Left renal cortex interstitium (tissue), 4 donors: ENCODE measurements at places on chromosomes 2 and 18. TPM values are rescaled to one million over a fixed set of nuclear protein-coding genes. Genes with fewer than 3 reads are reported as not detected.

GRCh38 chr2:177799531-177799930 lies 273.0 kb downstream of the PDE11A start:
- DNase-seq = no peak

- no peak for DNase-seq
Measured at GRCh38 chr2:188449561-188449960, 157.9 kb downstream of the GULP1 start.

- DNase-seq = no peak
Measured at GRCh38 chr2:174449033-174449432, 37.8 kb downstream of the GPR155 start.

DNA sequence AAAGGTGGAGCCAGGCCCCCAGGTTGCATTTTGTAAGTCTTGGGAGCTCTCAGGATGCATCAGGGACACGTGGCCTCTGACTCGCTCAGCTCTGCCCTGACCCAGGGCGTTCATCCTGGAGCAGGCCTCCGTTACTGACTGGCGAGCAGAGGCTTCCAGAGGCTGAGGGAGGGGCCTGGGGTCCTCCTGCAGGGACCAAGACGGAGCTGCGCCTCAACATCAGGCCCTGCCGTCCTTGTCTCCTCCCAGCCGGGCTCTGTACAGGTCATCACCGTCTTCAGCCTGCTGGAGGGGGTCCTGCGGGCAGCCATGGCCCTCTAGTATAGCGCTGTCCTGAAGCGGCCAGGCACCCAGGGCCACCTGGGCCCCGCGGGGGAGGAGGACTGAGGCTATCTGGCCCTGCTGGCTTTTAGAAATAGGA lies 10.2 kb upstream of the ALPP start:
- no peak for DNase-seq

DNA sequence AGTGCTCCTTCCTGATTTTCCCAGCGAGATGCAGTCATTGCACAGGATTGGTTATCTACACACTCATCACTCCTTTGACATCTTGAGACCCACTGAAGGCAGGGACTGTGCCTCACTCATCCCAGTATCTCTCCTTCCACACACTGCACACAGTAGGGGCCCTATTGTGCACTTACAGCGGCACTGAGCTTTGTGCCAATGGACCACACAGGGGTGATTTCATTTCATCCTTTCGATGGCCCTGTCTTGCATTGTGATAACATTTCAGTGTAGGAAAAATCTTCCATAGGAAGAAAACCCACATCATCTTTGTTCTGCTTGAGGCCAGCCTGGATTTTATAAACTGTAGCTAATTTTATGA lies 11.0 kb upstream of the LRRFIP1 start:
- DNase-seq = no peak

DNA sequence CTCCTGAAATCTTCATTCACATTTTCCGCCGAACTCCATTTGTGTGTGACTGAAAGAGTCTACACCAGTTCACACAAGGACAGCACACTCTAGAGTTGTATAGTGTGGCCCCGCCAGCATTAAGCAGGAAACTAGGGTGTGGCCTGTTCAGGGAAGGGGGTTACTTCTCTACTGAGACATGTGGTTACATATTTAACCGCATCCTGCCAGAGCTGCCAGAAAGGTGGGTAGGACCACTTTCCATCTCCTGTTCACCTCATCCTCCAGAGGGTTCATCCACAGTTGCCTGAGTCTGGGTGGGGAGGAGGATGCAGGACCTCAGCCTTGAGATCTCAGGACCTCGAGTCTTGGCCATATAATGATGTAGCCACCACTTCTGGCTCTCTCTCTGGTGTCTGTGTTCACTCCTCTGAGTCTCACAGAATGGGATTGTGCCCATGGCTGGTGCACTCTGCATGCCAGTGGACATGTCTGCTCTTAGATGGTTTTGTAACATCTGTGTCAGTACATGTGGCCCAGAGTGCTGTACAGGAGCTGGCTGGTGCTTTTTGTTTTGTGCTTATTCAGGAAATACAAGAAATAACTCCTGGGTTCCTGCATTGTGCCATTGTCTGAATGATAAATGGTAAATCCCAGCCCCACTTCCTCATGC lies 7.7 kb upstream of the SP140L start:
- DNase-seq = no peak

Gene KLHL14
- polyA plus RNA-seq = 25.7 TPM
